ENCODE measurements at places on chromosomes 11 and 22.

DNA sequence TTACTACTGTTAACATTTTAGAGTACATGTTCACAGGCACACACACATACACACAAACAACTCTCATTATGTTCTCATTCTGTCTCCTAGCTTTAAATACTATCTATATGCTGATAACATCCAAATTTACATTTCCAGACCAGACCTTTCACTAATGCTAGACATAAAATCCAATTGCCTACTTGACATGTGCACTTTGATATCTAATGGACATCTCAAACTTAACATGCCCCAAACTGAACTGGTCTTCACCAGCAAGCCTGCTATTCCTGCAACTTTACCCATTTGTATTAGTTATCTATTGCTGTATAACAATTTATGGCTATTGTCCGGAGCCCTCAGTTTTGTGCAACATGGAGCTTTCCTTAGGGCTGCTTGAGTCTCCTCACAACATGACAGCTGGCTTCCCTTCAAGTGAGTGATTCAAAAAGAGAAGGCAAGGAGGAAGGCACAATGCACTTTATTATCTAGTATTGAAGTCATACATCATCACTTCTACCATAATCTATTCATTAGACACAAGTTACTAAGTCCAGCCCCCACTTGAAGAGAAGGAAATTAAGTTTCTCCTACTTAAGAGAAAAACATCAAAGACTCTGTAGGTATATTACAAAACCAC lies 3.0 kb downstream of the SLC36A4 start:
- DNase-seq, result no peak

- DNase-seq, result no peak
These were observed 1.1 kb downstream of the CSTF3 start for GRCh38 chr11:33160136-33160535.

DNA sequence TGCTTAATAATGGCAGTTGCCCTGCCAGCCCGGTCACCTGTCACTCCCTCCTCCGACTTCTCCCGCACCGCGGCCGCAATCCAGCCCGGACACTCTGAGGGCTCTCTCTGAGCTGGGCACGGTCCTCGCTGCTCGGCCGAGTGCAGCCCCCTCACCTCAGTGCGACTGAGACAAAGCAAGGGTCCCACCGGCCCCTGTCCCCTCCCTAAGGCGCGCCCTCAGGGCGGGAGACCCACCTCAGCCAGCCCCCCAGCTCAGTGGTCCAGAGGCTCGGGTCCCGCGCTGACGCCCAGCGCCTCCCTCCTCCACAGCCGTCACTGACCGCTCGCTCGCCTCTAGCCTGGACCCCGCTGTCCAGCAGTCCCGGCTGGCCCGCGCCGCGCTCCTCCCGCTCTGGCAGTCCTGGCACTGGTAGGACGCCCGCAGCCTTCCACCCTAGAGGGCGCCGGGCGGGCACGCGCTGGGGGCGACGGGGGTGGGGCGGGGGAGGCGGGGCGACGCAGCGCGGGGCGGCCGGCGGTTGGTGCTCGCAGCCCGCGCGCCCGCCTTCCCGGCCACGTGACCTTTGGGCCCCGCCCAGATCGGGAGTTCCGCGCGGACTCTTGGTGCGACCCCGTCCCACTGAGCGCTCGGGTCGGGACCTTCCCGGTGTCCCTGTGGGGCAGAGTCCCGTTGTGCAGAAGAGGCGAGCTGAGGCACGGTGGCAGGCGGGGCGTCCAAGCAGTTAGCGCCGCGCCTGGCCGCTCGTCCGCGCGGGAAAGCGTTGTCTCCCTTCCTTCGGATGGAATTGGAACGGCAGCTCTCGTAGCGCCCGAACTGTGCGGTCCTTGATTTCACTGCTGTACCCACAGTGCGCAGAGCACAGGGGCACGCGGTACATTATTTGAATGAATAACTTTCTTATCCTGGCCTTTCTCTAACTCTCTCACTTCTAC lies 7.8 kb upstream of the L3MBTL2 start:
- peak; percentile 38 for DNase-seq

DNA sequence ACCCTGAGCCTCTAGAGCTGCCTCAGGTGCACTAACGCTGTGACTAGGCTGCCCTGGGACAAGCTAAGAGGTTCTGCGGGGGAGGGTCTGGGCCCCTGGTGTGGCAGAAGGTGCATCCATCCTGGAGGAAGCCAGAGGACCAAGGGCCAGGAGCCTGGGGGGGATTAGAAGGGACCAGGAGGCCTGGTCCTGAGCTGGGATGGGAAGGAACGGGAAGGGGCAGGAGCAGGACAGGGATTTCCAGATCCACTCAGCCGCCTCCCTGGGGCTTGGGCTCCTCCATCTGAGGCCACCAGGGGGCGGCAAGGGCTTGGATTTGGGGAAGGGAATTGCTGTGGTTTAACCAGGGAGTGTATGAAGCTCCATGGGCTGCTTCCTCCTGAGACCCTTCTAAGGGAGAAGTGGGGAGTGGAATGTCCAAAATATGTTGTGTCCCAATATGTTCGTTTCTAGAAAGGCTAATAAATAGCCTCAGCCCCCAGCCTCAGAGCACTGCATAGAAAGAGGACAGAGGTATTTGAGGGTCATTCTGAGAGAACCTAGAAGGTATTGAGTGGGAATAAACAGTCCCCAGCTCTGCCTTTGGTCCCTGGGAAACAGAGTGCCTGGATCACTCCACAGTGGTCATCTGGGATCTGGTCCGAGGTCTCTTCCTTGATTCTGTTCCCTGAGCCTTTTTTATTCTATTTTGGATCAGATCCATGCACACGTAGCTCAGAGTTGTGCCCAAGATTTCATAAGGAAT lies 17.4 kb upstream of the PRAME start:
- DNase-seq, result no peak

GRCh38 chr11:119532551-119532950 lies 109.6 kb upstream of the THY1 start:
- DNase-seq, result no peak

- no peak for DNase-seq
These were observed 137.7 kb upstream of the NAV2 start for GRCh38 chr11:19574916-19575315.

DNA sequence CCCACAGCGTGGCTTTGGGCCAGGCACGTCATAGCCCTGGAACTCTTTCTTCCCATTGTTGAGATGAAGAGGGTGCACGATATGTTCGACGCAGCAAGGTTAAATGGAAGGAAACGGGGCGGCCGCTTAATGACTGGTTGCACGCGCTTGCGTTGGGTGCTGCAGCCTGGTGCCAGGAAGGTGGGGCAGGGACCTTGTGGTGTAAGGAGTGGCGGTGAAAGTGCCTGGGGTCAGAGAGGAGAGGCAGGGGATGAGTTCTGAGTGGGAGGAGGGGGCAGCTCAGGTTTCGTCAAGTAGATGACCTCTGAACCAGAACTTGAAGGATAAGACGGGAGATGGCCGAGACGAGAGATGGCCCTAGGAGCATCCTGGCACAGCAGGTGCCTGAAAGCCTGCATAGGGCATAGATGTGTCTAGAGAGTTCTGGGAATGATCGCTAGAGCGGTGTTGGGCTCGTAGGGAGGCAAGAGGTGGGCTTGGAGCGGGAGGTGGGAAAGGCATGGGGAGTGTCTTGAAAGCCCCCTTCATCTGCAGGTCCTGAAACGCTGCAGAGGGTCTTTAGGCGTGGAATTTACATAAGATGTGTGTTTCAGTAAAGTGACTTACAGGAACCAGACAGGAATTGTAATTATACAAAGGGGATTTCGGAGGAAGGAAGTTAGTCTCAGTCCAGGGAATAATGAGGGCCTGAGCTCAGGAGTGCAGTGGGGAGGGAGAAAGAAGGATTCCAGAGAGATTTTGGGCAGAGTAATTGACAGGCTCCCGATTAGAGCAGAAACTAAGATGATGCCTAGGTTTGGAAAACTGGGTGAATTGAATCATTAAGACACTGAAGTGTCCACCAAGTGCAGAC lies 43.2 kb upstream of the CLDN5 start:
- no peak for DNase-seq

DNA sequence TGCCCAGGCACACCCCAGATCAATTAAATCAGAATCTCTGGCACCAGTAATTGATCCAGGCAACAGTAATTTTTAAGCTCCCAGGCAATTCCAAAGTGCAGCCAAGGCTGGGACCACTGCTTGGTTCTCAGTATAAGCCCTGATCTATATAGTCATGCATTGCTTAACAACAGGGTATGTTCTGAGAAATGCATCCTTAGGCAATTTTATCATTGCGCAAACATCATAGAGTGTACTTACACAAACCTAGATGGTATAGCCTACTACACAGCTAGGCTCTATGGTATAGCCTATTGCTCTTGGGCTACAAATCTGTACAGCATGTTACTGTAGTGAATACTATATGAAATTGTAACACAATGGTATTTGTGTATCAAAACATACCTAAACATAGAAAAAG lies 651 bp upstream of the C11orf42 start:
- no peak for DNase-seq

GRCh38 chr11:117468888-117469287 lies 141.2 kb downstream of the CEP164 start:
- no peak for DNase-seq

DNA sequence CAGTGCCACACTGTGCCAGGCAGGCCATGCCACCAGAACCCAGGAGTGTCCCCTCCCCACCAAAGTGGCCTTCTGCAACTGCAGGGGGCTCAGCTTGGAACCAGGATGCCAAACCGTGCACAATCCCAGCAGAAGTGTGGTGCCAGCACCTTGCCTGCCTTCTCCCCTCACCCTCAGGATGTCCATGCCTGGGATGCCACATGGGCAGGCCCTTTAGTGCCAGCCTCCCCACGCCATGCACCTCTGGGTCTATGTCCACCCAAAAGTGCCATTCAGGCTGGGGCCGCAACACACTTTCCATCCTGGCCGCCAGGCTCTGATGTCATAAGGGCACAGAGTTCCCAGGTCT lies 8.7 kb upstream of the TBC1D22A start:
- DNase-seq, result no peak

DNA sequence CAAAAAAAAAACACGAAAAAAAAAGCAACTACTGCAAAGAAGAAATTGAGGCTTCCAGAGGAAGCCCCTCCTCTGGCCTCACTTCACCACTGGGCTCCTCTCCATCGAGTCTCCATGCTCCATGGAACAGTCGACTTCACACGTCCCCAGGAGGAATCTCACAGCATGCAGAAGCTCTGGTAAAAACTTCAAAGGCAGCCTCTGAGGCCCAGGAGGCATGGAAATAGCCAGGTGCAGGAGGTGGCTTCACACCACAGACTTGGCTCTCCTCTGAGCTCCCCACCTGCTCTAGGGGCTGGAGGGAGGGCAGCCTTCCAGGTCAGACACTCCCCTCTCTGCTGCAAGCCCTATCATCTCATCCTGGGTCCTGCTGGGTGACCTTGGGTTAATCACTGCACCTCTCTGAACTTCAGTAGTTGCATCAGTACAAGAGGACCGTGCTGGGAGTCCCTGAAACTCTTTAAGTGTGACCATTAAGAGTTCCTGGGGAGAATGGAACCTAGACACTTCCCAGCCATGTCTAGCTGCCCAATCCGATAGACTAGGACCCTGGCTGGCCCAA lies 8.2 kb downstream of the PDE2A start:
- no peak for DNase-seq

- no peak for DNase-seq
These were observed 26.5 kb downstream of the KRTAP5-5 start for GRCh38 chr11:1656061-1656441.

- DNase-seq, result no peak
These were observed 12.8 kb downstream of the MOB2 start for GRCh38 chr11:1473786-1474185.

- no peak for DNase-seq
These were observed 5.9 kb upstream of the ME3 start for GRCh38 chr11:86678296-86678695.

DNA sequence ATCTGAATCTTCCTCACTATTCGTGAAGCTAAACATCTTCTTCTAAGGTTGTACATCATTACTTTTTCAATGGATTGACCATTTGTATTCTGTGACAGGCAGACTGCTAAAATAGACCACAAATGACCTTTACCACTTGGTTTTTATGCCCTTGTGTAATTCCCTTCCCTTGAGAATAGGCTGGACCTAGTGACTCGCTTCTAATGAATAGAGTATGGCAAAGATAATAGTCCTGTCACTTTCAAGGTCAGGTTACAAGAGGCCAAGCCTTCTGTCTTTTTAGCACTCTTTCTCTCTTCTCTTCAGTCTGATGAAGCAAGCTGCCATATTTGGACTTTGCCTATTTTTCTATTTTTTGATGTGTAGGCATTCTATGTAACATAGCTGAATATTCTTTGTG lies 492.9 kb downstream of the SOX6 start:
- no peak for DNase-seq

DNA sequence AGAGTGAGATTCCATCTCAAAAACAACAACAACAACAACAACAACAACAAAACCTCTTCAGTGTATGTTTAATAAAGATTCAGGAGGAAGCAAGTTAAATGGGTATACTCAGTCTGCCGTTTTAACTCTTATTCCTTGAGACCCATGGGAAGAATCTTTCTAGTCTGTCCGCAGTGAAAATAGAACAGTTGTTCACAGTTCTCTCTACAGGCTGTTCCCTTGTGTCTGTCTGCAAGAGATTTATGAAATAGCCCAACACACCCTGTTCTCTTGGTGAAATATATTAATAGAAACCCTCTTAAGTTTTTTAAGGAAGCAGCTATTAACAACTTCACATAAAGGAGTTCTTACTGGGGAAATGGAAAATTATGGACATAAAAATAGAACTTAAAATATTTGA lies 682.2 kb upstream of the RAG2 start:
- no peak for DNase-seq

DNA sequence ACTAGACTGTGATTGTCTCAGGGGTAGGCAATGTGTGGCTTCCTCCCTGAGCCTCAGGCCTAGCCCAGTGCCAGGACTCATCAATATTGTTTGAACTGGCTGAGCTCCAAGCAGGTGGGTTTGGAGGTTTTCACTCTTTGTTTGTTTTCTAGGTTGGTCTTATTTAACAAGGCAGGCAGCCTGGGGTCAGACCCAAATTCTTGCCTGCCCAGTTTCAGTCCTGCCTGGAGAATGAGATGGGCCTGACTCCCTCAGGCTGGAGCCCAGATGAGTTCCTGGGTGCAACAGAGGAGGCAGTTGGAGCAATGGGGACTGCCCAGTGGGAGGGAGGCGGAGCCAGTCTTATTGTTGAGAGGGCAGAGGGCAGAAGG lies 28.3 kb upstream of the TP53I11 start:
- no peak for DNase-seq

DNA sequence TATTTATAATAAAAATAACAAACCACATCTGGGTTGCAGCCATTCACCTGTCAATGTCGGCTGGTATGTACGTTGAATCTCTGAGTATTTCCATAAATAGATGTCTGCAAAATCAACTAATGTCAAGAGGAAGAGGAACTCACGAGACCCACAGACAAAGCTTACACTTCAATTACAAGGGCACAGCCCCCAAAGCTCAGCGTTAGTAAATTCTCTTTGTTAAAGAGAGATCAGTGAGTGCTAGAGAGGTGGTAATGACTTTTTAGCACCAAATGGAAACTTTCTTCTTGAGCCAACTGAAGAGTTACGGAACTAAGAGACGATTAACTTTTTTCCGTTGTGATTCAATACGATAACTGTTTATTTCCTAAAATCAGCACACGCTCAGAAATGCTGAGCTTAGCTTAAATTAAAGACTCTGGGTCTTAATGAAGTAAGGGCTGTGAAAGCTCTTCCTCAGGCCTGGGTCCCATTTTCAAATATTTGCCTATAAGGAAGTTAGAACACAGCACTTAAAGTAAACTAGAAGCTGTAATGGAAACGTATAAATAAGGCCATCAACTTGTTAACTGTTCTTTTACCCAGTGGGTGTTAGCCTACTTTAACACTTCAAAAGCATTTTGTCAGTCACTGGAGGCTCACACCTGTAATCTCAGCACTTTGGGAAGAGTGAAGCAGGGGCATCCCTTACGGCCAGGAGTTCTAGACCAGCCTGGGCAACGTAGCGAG lies 22.8 kb upstream of the TFIP11 start:
- no peak for DNase-seq

GRCh38 chr11:129283141-129283540 lies 91.0 kb upstream of the ARHGAP32 start:
- no peak for DNase-seq

All from cortex of kidney (tissue), 1 donor.